Activated CD4-positive, alpha-beta T cell treated with anti-CD3 and anti-CD28 coated beads, Interleukin-2, amount 50 U/mL, for 16 hours (primary cell): ENCODE measurements at places on chromosomes 2 and 18.

GRCh38 chr2:47070920-47071824 lies 83.9 kb downstream of the STPG4 start:
- DNase-seq = peak; percentile 65

- no peak for DNase-seq
Measured at GRCh38 chr2:111139637-111140317, 19.1 kb downstream of the BCL2L11 start.

GRCh38 chr18:78154853-78155252 lies 824.8 kb upstream of the SALL3 start:
- DNase-seq = no peak

- DNase-seq = peak; percentile 63
Measured at GRCh38 chr18:35756506-35757117, 175.1 kb downstream of the GALNT1 start.

DNA sequence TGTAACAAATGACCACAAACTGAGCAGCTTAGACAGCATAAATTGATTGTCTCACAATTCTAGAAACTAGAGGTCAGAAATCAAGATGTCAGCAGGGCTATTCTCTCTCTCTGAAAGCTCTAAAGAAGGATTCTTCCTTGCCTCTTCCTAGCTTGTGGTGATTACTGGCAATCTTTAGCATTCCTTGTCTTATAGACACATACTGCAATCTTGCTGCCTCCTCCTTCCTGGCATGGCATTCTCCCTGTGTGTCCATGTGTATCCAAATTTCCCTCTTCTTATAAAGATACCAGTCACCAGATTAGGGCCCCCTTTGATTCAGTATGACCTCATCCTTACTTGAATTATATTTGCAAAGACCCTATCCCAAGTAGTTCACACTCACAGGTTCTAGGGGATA lies 2.3 kb downstream of the ASB3 start:
- no peak for DNase-seq

- peak; percentile 81 for DNase-seq
Measured at GRCh38 chr2:120177001-120177621, 46.1 kb downstream of the TMEM185B start.

- DNase-seq = no peak
Measured at GRCh38 chr2:239910404-239910803, 114.7 kb downstream of the NDUFA10 start.

GRCh38 chr2:51158251-51158650 lies 126.3 kb upstream of the NRXN1 start:
- no peak for DNase-seq

- DNase-seq = no peak
Measured at GRCh38 chr2:104864280-104865095, 10.6 kb downstream of the POU3F3 start.

DNA sequence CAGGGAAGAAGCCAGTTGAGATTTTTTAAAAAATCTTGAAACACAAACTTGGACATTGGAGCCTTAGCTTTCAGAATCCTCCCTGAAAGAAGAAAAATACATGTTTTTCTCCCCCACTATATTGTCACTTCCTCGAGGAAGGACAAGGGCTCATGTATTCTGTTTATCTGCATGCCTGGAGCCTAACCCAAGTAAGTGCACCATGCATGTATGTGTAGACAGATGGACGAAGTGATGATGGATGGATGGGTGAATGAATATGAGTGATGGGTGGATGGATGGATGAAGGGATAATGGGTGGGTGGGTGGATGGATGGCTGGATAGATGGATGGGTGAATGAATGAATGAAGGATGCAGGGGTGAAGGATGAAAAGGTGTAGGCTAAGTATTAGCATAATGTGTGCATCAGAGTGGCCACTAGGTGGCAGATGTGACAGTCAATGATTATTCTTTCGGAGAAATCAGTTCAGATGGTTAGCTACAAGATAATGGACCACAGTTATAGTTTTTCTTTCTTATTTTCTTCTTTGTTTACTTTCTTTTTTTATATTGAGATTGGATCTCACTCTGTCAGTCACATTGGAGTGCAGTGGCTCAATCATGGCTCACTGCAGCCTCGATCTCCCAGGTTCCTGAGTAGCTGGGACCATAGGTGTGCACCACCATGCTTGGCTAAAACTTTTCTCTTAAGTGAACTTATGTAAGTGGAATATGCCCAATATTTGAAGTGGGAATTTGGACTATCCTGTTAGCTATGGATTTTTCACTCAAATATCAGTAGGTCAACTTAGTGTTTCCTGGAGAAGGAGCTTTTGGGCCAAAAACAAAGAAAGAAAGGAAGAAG lies 18.5 kb upstream of the CCDC93 start:
- peak; percentile 40 for DNase-seq

DNA sequence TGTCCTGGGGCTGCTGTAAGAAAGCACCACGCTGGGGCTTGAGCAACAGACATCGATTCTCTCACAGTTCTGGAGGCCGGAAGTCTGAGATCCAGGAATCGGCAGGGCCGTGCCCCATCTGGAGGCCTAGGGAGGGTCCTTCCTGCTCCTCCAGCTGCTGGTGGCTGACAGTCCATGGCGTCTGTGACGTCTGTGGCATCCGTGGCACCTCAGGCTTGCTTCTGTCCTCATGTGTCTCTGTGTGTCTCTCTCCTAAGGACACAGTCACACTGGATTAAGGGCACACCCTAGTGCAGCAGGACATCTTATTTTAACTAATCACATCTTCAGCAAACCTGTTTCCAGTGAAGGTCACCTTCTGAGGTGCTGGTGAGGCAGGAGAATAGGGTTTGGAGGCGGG lies 32.6 kb upstream of the KCNF1 start:
- no peak for DNase-seq

GRCh38 chr18:59022167-59022945 lies 117.3 kb upstream of the SEC11C start:
- DNase-seq = no peak

DNA sequence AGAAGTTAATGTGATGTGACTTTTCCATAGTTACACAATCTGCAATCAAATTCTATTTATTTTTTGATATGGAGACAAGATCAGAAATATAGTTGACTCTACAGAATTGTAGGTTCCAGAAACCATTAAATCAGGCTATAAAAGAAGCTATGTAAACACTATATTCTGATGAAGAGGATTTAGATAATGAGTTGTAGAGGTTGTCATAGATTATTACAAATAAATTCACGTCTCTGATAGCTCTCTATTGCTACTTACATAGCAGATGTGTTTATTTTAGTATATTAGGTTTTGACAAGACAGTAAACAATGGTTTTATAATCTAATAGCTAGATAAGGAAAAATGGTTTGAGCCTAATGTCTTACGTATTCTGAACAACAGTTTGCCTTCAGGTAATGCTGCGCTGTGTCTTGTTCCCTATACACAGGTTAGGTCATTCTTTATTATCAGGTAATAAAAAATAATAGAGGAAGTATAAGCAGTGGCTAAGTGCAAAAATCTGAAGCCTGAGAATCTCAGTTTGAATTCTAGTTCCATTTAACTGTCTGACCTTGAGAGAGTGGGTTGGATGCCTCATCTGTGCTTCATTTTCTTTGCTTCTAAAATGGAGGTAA lies 93.4 kb downstream of the PPP1R1C start:
- no peak for DNase-seq

DNA sequence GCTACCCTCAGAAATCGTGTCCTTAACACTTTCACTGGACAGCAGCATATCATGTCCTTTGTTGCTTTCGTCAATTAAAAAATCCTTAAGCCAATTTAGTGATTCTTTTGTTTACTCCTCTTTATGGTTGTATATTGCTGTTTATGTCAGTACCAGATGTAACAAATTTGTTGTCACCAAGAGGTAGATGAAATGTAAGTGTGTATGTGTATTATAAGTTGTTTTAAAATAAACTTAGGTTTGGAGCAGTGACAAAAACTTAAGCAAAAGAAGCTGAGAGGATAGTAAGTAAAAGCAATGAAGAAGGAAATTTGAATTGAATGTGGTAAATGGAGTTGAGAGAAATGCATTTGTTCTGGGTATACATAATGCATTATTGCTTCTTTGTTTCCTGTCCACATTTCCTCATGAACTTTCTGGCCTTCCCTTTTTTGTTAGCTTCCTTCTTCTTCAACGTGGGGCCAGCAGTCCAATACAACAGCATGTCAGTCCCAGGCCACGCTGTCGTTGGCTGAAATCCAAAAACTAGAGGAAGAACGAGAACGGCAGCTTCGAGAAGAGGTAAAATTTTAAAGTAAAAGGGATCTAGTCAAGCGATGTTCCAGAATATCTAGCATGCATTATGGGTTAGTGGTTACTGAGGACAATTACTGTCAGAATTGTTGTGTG lies 30.5 kb upstream of the SNORC start:
- DNase-seq = no peak

GRCh38 chr2:236008006-236008405 lies 160.2 kb downstream of the GBX2 start:
- DNase-seq = no peak

GRCh38 chr2:145495590-145495989 lies 975.7 kb upstream of the ZEB2 start:
- no peak for DNase-seq

DNA sequence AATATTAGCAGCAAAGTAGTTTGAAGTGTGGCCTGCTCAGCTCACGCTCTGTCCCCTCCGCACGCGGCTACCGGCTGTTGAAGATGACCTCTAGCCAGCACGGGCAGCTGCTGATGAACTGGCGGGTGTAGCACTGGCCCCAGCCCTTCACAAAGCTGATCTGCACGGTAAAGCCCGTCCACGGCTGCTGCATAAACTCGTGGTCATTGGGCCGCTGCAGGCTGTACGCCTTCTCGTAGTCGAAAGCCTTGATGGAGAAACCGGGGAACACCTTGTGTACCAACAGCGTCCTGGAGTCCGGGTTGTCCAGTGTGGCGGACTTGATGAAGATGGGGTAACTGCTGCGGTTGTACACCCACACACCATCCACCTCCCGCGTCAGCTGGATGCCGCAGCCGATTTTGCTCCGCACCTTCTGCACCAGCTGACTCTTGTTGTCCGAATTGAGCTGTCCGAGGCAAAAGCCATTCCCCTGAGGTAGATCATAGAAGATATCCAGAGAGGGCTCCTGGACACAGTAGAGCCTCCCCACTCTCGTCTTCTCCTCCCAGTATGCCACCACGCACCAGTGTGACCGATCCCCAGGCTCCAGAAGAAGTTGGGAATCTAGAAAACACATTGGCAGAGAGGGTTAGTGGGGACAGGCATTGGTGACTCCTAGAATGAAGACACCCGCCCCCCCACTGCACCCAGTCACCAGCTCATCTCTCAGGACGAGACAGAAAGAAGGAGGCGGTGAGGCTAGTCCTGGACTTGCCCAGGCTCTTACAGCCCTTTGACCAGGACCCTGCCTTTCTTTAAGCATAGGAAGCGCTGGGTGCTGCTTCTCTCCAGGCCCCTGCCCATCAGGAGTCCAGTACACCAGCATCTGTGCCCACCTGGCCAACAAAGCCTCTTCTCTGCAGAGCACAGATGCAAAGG lies 29.2 kb downstream of the SMAD7 start:
- no peak for DNase-seq

DNA sequence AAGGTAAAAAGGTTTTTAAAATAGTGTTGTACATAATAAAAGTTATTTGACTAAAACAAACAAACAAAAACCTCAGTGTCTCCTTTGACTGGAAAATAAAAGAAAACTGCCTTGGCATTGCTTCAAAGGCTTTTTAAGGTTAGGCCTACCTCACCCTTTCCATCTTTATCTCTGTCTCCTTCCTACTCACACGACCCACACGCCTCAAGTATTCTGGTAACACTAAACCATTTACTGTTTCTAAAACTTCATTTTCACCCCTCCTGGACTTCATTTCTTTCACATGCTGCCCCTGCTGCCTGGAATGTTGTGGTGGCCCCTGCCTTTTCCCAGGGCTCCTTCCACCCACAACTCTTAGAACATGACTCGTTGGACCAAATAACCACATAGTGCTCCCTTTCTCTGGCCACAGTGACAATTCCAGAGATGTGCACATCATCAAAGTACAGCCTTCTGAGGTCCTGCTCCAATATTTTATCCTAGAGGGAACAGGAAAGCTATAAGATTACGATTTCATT lies 54.0 kb downstream of the ERBB4 start:
- DNase-seq = no peak

DNA sequence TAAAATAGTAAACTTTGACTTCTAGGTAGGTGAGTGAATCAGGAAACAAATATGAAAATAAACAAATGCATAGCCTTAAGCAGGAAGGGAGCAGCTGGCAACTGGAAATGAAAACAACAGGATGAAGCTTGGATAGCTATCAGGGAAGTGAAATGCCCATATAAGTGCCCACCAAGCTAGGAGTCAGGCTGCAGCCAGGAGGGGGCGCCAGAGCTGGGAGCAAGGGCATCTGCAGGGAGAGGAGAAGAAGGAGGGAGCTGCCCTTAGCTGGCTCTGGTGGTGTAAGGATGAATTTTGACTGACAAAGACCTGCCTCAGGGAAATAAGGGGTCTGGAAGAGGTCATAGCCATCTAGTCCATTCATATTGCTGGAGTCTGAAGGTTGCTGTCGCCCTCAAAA lies 298.3 kb downstream of the TDRD15 start:
- DNase-seq = peak; percentile 11

DNA sequence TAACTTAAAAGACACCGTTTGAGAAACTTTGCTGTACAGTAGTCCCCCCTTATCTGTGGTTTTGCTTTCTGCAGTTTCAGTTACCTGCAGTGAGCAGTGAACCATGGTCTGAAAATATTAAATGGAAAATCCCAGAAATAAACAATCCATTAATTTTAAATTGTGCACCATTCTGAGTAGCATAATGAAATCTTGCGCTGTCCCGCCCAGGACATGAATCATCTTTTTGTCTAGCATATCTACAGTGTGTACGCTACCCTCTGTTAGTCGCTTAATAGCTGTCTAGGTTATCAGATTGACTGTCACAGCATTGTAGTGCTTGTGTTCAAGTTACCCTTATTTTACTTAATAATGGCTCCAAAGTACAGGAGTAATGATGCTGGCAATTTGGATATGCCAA lies 6.1 kb downstream of the ARPC2 start:
- DNase-seq = peak; percentile 37

- no peak for DNase-seq
Measured at GRCh38 chr2:144477957-144478311, 42.0 kb downstream of the ZEB2 start.

DNA sequence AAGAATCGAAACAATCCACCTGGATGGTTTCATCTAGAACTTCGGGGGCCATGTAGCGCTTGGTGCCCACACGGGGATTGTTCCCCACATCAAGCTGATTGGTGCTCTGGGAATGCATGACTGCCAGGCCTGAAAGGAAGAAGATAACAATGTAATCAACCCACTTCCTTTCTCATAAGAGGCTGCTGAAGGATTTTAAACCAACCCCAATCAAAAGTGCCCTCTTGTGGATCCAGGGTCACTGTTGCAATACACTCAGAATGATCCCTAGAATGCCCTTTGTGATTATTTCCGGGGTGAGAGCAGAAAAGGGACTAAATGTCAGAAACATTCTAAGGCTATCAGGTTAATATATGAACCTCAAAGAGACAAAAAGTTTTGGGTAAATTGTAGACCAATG lies 115.2 kb downstream of the ACVR1 start:
- DNase-seq = no peak
